Stimulated activated naive B cell treated with anti-CD40 and anti-IgM and Interleukin-4, amounts not matched to agents 10 μg/mL and 1 μg/mL and 100 μg/mL, for 72 hours (primary cell): ENCODE measurements at places on chromosomes 1 and 21.

DNA sequence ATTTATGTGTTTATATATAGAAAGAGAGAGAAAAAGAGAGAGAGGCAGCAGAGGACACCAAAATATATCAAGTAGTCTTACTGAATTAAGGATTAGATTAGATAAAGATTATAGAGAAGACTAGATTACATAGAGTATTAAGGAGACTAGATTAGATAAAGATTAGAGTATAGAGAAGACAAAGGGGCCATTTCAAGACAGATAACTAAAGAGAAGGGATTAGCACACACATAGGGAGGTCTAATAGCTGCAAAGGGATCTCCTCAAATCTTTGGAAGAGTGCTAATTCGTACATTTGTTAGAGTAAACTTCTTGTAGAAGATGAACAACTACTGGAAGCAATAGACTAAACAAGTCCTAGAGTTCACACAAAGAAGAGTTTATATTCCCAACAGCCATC is 34.2 kb downstream of the OR6Y1 start:
- no peak for DNase-seq

DNA sequence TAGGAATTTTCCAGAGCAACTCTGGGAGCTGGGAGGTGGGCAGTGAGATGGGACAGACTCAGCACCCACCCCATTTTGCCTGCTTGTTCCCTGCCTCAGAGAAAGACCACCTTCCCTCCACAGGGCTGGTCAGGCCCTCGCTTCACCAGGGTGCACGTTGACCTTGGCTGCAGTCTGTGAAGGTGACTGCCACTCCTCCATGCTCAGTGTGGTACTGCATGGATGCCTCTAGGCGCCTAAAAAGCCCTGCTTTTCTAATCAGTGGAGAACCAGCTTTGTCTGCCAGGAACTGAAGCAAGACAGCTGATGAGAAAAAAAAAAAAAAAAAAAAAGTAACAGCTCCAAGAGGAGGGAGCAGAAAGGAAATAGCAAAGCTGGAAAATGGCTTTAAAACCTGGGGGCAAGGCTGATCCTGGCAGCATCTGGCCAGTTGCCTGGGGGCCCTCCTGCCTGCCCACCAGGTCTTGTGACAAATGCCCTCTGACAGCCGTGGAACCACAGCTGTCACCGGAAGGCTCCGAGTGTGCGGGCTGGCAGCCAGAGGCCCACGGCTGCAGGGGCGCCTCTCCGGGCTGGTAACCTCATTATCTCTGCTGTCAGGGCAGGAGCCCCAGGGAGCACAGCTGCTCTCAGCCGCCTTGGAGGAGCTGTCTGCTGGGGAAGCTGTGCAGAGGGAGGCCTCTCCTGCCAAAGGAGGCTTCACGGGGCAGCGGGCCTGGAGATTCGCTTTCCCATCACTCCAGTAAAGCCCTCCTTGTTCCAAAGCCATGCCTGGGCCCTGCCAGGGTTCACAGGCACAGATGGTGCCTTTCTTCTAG is 13.7 kb downstream of the KIAA1614 start:
- DNase-seq = no peak

GRCh38 chr1:177812144-177812543 is 157.7 kb downstream of the SEC16B start:
- DNase-seq = no peak

DNA sequence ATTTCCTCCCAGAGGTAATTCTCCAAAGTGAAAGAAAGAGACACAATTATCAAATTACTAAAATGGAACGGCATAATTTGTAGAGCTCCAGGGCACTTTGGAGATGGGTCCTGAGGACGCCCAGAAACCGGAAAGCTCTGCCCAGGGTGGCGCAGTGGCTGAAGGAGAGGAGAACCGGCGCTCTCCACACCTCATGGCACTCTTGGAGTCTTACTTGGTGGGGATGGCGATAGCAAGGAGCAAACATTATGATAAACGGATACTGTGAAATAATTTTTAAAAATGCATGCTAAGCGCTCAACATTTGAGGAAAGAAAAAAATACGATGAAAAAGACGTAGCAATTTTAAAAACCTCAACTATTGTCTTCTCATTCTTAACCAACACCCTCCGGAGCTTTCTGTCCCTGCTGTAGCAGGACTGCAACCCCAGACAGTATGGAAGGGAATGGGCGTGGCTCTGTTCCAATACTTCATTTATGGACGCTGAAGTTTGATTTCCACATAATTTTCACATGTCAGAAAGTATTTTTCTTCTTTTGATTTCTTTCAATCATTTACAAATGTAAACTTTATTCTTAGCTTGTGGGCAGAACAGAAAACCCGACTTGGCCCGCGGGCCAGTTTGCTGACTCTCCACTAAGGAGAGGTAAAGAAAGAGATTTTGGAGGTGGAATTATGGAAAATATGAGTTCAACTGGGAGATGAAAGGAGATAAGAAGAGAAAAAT is 1.1 kb downstream of the S100A11 start:
- no peak for DNase-seq

DNA sequence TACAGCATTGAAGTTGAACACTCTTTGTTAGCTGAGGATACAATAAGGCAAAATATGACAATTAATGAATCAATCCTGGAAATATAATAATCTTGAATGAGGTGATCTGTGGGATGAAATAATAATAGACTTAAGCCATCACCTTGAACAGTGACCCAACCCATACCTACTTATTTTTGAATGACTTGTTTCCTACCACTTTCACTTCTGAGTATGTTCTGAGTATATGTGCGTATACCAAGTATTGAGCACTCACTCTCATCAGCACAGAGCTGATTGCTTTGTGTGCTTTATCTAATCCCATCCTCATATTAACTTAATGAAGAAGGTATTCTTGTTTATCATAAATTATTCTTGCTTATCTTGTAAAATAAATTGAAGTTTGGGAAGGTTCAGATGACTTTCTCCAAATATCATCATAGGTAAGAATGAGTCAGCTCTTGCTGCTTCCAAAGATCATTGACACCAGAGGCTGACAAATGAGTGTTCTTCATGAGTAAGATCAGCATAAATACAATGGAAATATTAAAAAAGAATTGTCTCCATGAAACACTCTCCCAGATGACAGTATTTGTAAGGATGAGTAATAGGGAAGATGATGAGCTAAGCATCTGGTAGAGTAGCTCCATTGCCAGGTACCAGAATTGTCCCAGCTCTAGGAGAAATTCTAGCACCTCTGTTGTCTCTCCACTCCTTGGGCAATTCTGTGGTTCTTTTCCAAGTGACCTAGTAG is 198.1 kb upstream of the KIAA0040 start:
- no peak for DNase-seq

DNA sequence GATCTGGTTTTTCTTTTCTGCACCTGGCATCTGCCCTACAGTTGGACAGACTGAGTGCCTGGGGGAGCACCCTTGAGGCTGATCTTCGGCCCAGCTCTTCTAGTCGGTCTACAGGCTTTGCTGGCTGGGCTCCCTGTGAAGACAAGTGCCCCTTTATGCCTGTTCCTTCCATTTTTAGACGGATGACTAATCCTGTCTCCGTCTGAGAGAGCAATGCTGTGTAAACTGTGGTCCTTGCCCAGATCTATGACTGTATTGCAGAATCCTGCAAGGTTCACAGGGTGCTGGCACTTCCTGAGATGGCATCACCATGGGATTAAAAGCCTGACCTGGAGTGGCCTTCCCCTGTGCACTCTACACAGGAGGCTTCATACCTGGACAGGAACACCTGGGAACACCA is 47.6 kb upstream of the SAMD13 start:
- DNase-seq = no peak

GRCh38 chr1:32651461-32652073 is 559 bp downstream of the RBBP4 start:
- no peak for DNase-seq

DNA sequence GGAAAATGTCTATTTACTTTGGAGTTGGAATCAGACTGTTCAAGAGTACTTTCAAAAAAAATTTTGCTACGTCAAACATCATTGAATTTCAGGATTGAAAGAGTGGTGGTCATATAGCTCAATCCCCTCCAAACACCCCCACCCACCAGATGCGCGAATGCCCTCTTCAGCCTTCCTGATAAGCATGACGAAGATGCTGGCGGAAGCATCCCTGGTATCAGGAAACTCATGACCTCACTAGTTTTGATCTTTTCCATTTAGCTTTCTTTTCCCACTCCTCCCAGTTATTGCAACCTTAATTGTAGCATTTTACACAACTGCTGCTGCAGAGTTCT is 104.4 kb downstream of the LEPR start:
- DNase-seq = no peak

DNA sequence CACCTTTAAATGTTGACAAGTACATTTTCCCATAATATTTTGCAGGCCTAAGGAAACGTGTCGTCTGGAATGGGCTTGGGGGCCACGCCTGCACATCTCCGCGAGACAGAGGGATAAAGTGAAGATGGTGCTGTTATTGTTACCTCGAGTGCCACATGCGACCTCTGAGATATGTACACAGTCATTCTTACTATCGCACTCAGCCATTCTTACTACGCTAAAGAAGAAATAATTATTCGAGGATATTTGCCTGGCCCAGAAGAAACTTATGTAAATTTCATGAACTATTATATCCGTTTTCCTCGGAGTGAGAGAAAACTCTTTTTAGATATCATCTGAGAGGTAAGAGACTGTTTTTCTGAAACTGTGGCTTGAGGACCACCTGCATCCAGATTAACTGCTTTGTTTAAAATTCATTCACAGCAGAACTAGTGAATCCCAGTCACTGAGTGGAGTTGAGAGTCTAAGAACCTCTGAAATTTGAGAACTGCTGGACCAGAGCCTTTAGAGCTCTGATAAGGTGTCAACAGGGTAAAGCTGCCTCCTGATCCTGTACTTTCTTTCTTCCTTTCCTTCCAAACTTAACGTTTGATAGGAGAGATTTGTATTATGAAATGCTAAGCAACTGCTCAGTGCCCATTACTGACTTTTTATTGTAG is 811 bp downstream of the EXO1 start:
- no peak for DNase-seq

DNA sequence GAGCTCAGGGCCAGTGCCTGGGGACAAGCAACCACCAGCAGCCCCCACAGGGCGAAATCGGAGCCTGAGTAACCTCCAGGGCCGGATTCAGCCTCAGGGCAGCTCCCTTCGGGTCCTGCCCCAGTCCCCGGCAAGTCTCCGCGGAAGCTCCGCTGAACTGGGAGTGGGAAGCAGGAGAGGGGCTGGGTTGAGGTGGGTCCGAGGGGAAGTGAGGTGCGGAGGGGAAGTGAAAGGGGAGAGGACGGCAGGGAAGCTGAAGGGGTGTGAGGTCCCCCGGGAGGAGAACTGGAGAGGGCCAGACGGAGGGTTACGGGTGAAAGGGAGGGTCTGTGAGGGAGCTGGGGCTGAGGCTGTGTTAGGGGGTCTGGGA is 560 bp downstream of the PADI2 start:
- DNase-seq = no peak
